ENCODE measurements at places on chromosomes 5 and 9.

DNA sequence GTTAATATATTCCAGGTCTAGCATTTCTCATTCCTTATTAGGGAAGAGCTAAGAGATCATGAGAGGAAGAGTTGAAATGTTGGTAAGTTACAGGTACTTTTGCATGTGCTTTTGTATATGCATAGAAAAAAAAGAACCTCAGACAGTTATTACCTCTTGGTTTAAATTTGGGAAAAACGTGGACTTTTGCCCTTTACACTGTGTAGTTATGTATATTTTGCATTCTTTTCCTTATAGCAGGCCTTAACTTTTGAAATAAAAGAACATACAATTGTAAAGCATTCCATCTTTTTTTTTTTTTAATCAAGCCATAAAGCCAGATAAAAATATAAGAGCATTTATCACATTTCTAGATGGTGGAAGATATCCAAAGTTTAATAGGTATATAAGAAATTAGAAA, 61.4 kb downstream of the RIC1 start:
- no peak for DNase-seq

GRCh38 chr9:35731415-35732184, 395 bp downstream of the TLN1 start:
- no peak for DNase-seq

GRCh38 chr9:107730666-107731065, 241.1 kb upstream of the KLF4 start:
- no peak for DNase-seq

GRCh38 chr5:4572311-4573100, 567.6 kb upstream of the ADAMTS16 start:
- no peak for DNase-seq

DNA sequence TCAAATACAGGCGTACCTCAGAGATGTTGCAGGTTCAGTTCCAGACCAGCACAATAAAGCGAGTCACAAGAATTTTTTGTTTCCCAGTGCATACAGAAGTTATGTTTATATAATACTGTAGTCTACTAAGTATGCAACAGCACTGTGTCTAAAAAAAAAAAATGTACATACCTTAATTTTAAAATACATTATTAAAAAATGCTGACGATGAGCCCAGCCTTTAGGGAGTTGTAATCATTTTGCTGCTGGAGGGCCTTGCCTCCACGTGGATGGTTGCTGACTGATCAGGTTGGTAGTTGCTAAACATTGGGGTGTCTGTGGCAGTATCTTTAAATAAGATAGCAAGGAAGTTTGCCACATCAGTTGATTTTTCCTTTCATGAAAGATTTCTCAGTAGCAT, 48.3 kb downstream of the TTC1 start:
- DNase-seq, result no peak

- DNase-seq, result no peak
Observed at GRCh38 chr9:111423389-111423788, 60.8 kb downstream of the ECPAS start.

DNA sequence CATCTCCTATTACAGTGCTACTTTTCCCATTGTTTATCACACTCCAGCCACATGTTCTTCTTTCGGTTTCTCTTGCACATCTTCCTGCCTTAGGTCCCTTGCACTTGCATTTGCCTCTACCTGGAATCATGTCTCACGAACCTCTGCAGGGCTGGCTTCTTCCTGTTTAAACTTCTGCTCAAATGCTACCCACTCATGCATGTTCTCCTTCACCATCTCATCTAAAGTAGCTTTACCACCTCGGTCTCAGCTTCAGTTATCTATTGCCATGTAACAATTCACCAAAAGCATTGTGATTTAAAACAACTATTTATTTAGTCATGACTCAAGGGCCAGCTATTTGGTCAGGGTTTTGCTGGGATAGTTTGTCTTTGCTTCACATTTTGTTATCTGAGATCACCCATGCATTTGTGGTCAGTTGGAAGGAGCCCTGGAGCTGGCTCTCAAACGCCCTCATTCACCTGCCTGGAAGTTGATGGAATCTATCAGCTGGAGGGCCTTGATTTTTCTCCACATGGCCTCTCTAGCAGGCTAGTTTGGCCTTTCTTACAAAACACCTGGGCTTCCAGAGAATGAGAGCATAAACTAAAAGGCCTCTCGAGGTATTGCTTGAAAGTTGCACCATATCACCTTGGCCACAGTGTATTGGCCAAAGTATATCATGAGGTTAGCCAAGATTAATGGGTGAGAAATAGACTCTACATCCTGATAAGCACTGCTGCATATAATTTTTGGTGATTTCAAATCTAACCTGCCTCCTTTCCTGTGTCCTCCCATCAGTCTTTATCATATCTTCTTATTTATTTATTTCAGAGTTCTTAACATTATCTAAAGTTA, 21.4 kb downstream of the SPINK1 start:
- no peak for DNase-seq

DNA sequence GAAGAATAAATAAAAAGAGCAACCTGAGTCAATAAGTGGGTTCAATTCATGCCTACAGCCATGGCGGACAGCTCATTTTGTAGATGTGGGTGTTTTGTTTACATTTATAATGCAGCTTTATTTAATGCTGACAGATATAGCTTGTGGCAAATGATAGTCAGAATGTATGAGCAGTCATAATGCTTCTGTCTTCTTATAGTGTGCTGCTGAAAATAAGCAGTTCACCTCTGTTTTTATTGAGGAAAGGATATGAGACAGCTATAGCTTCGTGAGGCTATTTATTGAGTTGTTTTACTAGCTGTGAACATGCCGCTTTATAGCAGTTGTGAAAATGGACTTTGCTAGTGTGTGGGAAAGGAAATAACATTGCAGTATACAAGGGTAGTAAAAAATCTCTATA, 147.4 kb downstream of the PBX3 start:
- DNase-seq, result no peak

GRCh38 chr5:69129413-69129812, 35.6 kb downstream of the SLC30A5 start:
- peak; percentile 27 for DNase-seq

DNA sequence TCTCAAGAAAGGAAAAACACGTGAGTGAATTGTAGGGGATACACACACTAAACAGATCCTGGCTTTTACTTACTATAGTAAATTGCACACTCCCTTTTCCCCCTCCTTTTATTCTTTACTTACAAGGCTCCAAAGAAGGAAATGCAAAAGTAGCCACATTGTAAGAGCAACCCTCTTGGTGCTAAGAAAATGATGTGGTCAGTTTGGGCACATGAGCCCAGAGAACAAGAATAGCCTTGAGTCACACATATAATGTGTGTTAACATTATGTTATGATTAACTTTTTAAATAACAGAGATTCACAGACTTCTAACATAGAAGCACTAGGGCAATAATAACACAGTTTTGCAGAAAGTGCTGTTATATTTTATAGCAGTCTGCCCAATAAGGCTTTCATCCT, 48.5 kb downstream of the PCSK5 start:
- DNase-seq, result no peak

- no peak for DNase-seq
Observed at GRCh38 chr9:104092192-104092591, 1.9 kb upstream of the SMC2 start.

DNA sequence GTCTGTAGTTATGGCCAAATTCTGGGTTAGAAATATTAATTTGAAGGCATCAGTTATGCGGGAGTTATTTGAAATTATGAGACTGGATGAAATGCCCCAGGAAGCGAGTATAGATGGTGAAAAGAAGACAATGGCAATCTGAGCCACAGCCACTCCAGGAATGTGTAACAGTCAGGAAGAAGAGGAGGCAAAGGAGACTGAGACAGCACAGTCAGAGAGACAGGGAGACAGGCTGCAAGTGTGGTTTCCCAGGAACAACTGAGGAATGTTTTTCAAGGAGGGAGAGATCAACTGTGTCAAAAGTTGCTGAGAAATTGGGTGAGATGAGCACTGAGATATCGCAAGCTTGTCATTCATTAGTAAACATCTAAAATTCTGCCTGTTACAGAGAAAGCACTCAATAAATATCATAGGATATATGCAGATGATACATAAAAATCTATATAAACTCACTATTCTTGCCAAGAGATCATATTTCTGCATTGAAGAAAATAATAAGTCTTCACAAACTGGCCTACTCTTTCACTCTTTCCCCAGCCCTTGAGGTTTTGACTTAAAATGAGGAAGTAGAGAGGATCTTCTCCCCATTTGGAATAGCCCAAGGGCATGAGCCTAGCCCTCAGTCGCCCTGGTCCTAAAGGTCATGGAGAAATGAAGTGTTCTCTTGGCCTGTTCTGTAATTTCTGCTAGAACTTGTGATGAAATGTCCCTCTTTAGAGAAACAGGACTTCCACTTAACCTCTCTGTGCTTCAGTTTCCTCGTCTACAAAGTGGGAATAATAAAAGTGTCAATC, 48.5 kb upstream of the RLN1 start:
- peak; percentile 24 for DNase-seq

DNA sequence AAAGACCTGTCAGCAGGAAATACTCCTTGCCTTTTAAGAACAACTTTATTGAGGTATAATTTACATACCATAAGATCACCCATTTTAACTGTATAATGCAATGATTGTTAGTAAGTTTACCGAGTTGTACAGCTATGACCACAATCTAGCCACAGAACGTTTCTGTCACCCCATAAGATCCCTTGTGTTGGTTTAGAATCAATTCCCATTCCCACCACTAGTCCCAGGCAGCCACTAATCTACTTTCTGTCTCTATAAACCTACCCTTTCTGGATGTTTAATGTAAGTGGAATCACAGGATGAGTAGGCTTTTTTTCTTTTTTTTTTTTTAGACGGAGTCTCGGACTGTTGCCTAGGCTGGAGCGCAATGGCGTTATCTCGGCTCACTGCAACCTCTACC, 4.4 kb downstream of the GPR107 start:
- no peak for DNase-seq

- DNase-seq, result peak; percentile 25
Observed at GRCh38 chr5:7317751-7318150, 78.2 kb upstream of the ADCY2 start.

- DNase-seq, result no peak
Observed at GRCh38 chr5:117872798-117873368, 1115.5 kb downstream of the DTWD2 start.

DNA sequence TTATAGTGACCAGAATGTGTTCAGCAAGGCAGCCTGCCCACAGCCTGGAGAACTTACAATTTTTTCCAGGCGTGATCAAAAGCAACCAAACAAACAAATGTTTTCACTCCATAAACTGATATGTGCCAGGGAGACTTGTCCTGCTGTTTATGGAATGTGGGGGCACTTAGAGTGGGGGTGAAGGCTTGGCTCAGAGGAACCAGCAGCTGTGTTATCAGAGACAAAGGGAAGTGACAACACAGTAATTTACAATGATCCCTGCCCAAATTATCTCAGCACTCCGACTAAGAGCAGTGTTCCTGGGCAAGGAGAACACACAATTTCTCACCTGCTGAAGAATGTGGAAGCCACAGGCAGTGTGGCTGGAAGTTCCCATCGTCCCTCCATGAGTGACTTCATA, 429.1 kb upstream of the IRX4 start:
- DNase-seq, result no peak

- no peak for DNase-seq
Observed at GRCh38 chr9:87674565-87675299, 51.2 kb upstream of the CTSL start.

GRCh38 chr5:152332716-152333460, 72.2 kb downstream of the NMUR2 start:
- no peak for DNase-seq

GRCh38 chr5:103132684-103133083, 12.6 kb downstream of the PPIP5K2 start:
- no peak for DNase-seq

DNA sequence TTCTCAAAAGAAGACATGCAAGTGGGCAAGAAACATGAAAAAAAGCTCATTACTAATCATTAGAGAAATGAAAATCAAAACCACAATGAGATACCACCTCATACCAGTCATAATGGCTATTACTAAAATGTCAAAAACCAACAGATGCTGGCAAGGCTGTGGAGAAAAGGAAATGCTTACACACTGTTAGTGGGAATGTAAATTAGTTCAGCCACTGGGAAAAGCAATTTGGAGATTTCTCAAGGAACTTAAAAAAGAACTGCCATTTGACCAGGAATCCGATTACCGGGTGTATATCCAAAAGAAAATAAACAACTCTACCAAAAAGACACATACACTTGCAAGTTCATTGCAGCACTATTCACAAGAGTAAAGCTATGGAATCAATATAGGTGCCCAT, 595.4 kb upstream of the RIOK2 start:
- no peak for DNase-seq

- DNase-seq, result no peak
Observed at GRCh38 chr5:66608501-66608900, 12.3 kb downstream of the MAST4 start.

All from AG20443 (cell line).